Stimulated activated CD4-positive, alpha-beta T cell treated with anti-CD3 and anti-CD28 coated beads, TNF-alpha, amount 100 ng/mL, for 4 hours (primary cell): ENCODE measurements at places on chromosomes 7 and 10.

DNA sequence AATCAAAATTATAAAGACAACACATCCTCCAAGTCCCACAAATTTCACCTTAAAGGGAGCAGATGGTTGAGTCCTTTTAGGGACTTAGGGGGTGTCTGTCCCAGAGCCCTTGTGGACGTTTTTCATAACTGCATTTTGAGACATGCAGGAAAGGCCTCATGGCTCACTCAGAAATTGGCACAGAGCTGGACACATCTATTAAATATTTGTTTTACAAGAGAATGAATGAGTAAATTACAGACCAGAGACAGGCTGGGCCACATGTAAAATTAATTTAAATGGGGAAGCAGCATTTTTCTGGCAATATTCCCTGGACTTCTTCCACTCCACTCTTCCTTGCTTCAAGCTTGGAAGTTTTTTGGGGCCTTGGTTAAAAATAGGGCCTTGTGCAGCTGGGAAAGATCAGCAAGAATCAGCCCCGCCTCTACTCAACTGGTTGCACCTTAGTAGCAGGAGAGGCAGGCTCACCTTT, 20.0 kb downstream of the LAMB1 start:
- no peak for DNase-seq

DNA sequence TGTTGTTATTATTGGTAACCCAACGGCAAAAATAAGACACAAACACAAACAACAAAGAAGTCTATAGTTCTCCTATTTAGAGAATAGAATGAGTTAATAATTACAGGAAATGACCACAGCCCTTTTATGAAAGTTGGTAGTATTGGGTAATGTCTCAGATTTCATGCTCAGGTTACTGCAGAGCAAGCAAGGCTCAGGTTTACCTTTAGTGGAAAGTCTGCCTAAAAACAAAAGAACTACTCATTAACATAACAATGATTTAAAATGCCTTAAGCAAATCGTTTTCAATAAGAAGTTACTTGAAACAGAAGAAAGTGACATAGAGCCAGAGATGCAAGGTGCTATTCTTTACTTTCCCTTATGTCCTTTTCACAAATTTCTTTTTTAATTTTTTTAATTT, 441.2 kb downstream of the PLXDC2 start:
- DNase-seq, result no peak

DNA sequence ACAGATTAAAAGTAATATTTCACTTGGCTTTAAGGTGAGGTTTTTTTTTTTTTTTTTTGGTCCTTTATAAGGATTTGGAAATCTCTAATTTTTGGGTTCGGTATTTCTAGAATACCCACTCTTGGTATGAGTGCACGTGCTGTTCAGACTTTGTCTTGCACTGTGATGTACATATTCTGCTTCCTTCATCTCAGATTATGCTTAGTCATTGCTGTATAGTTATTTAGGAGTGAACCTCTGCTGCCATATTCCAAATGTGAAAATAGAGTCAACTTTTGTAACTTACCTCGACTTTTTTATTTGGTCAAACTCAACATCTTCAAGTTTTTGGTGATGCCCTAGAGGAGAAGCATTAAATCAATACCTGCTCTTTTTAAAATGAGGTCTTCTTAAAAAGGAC, 40.1 kb upstream of the HBP1 start:
- DNase-seq, result no peak

DNA sequence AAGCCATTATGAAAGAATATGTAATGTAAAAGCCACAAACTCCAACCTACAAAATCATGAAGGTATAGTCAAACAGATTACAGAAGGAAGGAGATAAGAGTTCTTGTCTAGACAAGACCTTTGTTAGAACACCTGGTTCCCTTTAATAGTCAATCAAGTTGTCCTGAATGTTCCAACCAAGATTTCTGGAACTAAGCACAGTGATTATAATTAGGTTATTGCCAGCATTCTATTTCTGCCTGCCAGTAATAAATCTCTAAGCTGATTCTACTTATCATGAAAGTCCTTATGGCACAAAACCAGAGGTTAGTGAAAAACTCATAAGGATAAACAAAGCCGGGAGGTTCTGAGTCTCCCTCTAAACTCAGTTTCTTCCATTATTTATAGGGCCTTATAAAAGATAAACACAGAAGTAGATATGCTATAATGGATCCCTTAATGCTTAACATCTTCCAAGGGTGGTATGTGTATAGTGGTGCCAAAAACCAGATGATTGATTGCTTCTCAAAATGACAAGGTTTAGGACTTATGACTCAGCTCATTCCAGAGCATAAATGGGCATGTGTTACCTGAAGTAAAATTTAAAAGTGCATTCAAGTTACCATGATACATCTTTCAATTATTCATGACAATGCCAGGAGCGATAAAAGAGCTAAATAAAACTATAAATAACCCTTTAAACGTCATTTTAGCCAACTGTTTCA, 237.2 kb downstream of the CSTF2T start:
- no peak for DNase-seq

DNA sequence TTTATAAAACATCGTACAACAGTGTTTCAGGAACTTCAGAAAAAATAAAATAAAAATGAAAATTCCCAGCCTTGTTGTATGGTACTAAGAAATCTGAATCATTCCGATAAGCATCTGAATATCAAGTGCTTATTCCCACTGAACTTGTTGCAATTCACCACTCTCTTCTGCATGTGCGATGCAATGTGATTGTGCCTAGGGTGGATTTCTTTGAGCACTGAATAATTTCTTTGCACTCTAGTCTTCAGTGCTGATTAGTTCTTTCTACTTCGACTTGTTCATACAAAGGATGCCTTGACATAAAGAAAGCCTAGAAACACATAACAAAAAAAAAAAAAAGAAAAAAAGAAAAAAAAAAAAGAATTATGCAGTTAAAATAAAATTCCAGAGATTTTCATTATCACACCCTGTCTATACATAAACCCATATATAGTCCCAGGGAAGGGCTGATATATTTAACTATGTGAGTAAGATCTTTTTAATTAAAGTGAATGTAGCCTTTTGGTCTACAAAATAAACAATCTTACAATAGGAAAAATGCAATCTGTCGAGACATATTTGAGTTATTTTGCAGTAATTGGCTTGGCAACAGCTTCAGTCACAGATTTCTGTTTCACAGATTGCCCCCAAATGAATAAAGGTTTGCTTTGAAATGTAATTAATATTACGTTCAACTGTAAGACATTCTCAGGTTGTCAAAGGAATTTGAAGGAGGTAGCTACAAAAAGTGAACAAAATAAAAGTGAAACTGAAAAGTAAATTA, 1118.9 kb upstream of the CELF2 start:
- no peak for DNase-seq

DNA sequence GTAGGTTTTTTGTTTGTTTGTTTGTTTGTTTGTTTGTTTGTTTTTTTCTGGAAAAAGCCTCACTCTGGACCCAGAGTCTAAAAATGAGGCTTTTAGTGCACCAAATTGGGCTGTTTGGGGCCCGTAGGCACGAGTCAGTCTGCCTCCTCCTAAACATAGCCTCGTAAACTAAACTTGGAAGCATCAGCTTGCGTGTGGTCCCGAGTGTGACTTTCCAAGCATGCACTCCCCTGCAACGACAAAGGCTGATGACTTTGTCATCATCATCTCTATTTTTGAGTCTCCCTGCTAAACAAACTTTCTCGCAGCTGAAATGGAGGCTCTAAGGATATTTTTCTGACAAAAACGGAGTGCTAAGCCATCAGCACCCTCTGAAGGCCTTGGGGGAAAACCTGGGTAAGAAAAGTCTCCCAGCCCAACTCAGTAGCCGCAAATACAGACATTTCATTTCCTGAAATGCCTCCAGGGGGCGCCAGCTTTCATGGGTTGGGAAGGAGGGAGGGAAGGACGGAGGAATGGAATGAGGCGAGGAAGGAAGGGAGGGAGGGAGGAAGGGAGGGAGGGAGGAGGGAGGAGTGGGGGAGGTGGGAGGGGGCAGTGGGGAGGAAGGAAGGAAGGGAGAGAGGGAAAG, 245.9 kb downstream of the KCNMA1 start:
- DNase-seq, result no peak

- no peak for DNase-seq
Observed at GRCh38 chr7:155427411-155428038, 30.4 kb upstream of the EN2 start.

DNA sequence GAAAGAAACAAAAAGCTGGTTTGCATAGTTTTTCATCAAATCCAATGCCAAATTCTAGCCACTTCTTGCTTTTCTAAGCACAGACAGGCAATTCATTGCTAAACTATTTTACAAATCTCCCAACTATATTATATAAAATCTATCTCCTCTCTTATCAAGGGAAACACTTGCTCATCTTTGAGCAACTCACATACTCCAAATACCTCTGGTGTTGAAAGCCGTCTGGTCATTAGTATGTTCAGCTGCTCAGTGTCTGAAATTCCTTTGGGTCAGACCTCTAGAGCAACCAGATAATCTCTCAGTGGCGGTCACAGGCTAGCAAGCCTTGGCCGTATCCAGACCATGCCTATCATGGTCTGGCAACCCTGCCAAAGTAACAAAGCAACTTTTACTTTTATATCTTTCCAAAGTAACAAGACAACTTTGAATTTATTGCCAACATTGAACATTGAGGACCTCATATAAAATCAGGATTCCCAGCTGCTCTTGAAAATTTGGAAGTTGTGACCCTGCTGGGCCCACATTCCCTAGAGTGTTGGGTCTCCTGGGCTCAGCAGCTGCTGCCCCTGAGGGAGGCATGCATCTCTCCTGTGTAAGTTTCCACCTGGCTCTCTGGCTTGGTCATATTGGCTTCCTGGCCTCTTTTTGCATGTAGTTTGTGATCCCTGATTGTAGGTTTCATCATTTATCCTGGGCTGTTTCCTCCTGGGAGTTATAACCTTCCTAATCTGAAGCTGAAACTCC, 56.8 kb upstream of the LANCL2 start:
- no peak for DNase-seq

- peak; percentile 35 for DNase-seq
Observed at GRCh38 chr7:12403287-12404181, at the start of gene VWDE. TSS of gene VWDE (minus strand) at chr7:12403865. CDS start at chr7:12403716, 149 bp downstream.

DNA sequence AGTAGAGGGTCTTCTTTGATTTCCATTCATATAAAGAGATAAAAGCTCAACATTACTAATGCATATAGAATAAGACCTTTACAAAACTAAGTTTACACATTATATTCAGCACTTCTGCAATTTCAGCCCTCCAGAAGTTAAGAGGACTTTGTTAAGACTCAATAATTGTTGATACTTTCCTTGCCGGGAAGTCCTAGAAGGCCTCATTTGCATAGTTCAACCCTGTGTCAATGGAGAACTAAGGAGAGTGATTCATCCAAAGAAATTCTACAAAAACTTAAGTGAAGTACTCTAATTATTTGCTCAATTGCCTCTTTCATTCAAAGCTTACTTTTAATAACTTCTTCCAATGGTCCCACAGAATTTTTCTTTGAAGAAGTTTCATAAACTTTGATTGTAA, 1060.3 kb upstream of the CELF2 start:
- DNase-seq, result no peak

- no peak for DNase-seq
Observed at GRCh38 chr7:101941481-101942383, 124.3 kb downstream of the CUX1 start.

- DNase-seq, result no peak
Observed at GRCh38 chr10:34578468-34578867, 236.6 kb downstream of the PARD3 start.

- no peak for DNase-seq
Observed at GRCh38 chr7:28018856-28019465, 161.6 kb downstream of the JAZF1 start.

DNA sequence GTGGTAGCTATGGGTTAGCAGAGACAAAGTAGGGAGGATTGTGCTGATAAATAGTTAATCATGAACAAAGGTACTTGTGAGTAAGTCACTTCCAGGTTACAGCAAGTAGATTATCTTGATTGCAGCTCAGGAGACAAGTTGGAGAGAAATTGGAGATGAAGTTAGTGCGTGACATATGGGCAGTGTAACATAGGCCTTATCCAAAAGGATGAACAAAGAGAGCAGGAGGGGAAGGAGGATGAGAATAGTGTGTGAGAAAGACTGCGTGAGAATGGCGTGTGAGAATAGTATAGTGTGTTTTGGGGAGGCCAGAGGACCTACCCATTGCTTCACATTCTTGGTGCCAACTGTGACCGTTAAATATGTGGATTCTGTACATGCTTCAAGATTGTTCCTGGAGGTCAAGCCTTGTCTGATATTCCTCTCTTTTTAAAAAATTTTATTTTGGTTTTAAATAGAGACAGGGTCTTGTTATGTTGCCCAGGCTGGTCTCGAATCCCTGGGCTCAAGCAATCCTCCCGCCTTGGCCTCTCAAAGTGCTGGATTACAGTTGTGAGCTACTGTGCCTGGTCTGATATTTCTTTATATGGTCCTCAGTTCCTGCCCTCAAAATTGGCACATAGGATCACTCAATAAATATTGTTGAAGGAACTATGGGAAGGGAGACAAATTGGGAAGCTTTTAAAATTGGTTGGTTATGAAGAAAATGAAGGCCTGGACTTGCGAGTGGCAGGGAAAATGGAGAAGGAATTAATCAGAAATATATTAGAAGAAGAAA, 3.2 kb downstream of the VCL start:
- no peak for DNase-seq

- DNase-seq, result no peak
Observed at GRCh38 chr10:90707657-90708056, 150.2 kb downstream of the HTR7 start.

DNA sequence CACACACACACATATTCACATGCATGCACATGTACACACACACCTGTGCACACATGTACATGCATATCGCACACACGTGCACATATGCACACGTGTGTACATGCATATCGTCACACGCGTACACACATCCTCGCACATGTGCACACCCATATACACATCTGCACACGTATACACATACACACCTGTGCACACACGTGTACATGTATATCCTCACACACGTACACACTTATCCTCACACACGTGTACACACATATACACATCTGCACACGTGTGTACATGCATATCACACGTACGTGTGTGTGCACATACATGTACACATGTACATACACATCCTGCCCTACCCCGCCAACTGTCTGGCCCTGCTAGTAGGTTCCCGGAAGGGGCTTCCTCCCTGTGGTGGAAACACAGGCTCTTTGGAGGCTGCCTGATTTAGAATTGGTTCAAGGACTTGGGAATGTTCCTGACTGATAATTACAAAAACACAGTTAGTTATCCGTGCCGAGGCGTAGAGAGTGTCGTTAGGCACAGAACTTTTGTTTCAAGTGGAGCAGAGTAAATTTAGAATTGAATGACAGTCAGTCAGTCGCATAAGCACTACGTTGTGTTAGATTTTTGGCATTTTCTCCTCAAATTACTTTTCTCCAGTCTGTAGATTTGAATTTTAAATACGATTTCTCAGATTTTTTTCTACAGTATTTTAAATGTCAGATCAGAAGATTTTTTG, 18.5 kb upstream of the PRKAR1B start:
- no peak for DNase-seq

- no peak for DNase-seq
Observed at GRCh38 chr7:124652237-124652636, 113.4 kb downstream of the GPR37 start.
